ENCODE measurements at places on chromosomes 13 and 19.
A peak's percentile ranks its signal among the peaks of the same experiment; 100 is the strongest.

DNA sequence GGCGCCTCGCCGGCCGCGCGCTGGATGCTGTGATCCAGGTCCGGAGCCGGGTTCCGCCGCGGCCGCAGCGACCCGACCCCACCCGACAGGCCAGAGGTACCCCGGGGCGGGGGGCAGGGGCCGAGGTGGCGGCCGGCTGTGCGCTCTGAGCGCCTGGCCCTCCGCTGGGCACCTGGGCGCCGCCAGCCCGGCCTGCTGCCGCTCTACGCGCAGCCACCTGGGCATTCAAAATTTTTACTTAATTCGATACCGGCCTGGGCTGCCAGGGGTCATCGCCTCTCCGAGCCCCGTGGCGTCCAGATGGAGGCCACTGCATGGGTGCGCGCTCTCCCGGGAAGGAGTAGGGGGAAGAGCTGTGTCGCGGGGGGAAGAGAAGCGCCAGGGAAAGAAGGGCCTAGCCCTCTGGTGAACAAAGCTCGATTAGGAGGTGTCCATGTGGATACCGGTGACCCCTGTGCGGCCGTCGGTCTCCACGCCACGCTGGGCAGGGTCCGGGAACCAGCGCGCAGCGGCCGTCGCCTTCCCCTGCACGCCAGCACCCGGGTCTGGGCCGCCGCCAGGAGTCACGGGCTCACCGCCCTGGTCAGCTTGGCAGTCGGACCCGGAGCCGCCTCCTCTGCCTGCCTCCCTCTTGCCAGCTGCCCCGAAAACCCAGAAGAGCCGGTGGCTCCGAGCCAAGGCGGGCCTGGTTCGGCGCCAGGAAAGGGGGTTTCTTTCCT lies 666 bp downstream of the BIVM start:
- DNase-seq, result no peak

GRCh38 chr13:55007681-55008080 lies 1979.1 kb downstream of the OLFM4 start:
- DNase-seq, result no peak

GRCh38 chr19:33312065-33312464 lies 9.7 kb upstream of the CEBPA start:
- DNase-seq, result no peak

DNA sequence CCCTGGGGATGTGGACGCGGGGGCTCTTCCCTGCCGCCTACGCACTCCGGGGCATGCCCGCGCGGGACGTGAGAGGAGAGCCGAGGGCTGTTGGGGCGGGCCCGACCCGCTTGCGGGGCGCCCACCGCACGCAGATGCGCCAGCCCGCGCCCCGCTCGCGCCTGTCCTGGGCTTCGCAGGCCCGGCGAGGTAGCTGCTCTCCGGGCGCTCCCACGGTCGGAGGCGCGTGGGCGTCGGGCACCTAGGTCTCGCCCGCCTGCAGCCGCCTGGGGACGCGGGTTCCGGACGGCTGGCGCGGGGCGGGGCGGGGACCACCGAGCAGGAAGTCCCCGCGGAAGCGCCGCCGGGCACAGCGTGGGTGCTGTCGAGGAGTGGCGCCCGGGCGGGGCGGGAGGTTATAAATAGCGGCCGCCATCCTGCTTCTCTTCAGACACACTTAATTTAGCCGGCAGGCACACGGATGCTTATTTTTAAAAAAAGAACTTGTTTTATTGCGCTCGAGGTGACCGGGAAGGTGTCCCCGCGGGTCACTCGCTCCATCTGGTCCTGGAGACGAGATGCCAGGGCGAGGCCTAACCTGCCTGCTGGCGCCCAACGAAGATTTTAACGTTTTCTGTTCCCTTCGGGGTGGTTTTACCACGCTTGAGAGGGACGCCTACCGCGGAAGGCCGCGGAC lies 561 bp upstream of the GJA3 start:
- peak; percentile 61 for DNase-seq

DNA sequence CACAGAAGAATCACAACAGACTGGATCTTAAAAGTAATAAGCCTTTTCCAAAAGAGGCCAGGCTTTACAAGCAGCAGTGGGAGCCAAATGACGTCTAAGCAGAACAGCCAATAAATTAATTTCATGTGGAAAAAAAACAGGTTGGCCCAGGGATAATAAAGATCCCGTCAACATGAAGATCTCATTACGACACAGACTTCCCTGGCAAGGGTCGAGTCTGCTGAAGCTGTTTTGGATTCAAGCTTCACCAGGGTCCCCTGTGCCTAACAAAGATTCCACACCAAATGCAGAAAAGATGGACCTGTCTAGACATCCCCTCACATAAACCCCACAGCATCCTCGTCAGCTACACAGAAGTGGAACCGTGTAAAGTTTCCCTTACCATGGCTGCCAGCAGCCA lies 215.1 kb upstream of the ZNF507 start:
- no peak for DNase-seq

GRCh38 chr19:19900139-19900728 lies 512 bp upstream of the ZNF93 start:
- DNase-seq, result no peak

DNA sequence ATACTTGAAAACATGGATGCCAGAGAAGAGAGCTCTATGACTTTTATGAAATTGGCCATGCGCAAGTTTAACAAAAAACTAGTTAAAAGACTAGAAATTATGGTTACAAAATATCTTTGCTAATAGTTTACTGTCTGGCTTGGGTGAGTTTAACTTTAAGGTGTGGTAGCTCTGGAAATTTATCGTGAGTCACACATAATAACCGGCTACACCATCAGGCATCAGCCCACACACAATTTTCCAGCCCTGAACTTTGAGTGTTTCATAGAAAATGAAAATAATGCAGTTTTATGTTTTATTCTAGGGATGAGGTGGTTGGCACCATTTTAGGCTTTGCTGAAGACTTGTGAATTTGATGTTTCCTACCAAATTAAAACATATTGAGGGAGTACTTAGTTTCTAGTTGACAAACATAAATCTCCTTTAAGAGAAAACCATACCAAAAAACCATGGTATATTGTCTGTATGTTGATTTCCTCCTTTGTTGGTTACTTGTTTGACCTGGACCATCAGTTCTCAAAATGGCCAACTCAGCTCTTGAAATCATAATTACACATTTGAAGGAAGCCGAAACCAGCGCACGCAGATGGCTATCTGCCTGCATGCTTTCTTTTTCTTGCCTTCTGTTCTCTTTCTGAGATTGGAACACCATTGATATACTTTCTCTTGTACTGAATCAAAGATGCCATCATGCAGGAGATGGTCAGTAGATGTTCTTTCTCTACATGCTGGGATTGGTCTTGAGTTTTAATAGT lies 125.1 kb downstream of the AKAP11 start:
- peak; percentile 55 for DNase-seq

GRCh38 chr13:27617881-27618321 lies 2.4 kb downstream of the LNX2 start:
- DNase-seq, result no peak

- DNase-seq, result no peak
These were observed 382.3 kb downstream of the DLEU7 start for GRCh38 chr13:50461189-50461588.

GRCh38 chr13:111211789-111212516 lies 96.8 kb downstream of the ARHGEF7 start:
- no peak for DNase-seq

DNA sequence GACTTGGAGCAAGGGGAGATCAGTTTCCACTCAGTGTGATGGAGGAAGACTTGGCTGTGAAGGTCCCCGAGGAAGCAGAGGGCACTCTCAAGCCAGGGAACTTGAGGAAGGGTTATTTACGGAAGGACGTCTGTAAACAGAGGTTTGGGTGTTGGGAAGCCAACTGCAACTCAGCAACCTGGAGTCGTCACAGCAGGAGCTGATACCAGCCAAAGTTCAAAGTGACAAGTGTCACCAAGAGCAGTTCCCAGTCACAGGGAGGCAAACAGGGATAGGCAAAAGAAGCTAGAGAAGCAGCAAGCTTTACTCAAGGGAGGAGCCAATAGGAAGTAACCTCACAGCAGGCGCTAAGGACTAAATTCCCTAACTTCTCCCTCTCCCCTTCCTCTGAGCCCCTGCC lies 205.5 kb downstream of the EFNB2 start:
- DNase-seq, result no peak

GRCh38 chr19:40594657-40595091 lies 6.5 kb upstream of the LTBP4 start:
- DNase-seq, result no peak

DNA sequence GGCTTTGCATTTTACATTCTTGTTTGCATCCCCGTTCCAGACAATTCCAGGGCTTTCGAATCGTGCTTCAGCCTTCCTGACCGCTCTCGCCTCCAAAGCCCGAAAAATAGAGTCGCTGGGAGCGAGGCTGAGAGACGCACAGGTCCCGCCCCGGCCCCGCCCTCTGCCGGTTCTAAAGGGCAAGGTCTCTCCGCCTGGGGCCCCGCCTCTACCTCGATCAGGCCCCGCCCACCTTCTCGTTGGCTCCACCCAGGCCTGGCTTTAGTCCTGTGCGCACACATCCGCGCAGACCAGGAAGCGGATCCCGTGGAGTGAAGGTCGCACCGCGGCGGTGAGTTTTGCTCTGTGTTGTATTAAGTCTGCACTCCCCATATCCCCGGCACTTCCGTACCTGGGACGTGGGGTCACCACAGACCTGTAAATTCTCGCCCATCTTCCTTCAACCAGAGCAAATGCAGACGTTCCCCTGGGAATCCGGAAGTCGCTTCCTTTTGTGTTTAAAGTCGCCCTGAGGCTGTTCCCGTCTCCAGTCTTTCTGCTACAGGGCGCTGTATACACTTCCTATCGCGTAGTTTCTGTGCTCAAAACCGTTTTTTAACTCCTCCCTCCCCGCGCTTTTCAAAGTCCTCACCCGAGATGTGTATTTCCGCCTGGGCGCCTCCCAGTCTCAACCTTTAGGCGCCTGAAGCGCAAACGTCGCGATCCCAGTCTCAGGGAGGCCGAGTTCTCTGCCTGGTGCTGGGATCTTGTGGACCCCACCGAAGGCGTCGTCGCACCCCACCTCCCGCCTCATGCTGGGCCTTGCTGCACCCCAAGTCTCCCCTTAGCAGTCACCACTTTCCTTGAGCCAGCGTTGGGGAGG lies at the start of gene ZNF701:
Gene ZNF701, plus strand, starts transcription at position 288 of the 862 bp plus-strand sequence. CDS start 3,861 bp downstream, outside the sequence.
- DNase-seq, result peak; percentile 96

DNA sequence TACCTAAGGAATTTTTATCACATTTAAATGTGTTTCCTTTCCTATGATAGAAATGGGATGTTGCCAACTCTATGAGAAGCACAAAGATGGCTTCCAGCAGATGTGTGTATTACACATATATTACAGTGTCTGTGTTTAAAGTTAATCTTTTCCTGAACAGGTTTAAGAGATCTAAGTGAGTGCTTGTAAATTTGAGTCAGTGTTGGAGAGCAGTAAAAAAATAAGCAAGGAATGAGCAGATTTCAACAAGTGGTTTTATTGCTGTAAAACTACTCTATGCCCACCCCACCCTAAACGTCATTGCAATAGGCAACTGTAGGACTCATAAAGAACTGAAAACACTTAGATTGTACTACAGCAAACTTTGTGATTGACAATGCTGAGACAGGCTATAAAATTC lies 248.7 kb downstream of the KLF5 start:
- no peak for DNase-seq

- peak; percentile 76 for DNase-seq
These were observed 713 bp downstream of the KRI1 start for GRCh38 chr19:10565028-10565566.

GRCh38 chr19:7863157-7863970 lies 10.8 kb downstream of the PRR36 start:
- peak; percentile 26 for DNase-seq

DNA sequence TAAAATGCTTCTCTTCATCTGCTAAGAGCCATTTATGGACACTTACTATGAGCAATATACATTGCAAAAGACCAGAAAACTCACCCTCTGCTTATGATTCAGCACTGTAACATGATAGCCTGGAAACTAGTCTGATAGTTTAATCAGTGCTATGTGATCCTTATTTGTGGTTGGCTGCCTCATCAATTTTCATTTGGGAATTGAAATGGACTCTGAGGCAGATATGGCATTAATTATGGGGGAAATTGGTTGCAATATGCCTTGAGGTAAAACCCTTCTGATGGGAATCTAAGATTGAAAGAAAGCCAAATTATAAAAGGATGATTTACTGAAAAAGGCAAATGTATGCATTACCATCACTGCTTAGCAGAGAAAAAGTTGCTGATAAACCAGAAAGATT lies 33.5 kb downstream of the FAM216B start:
- DNase-seq, result no peak

DNA sequence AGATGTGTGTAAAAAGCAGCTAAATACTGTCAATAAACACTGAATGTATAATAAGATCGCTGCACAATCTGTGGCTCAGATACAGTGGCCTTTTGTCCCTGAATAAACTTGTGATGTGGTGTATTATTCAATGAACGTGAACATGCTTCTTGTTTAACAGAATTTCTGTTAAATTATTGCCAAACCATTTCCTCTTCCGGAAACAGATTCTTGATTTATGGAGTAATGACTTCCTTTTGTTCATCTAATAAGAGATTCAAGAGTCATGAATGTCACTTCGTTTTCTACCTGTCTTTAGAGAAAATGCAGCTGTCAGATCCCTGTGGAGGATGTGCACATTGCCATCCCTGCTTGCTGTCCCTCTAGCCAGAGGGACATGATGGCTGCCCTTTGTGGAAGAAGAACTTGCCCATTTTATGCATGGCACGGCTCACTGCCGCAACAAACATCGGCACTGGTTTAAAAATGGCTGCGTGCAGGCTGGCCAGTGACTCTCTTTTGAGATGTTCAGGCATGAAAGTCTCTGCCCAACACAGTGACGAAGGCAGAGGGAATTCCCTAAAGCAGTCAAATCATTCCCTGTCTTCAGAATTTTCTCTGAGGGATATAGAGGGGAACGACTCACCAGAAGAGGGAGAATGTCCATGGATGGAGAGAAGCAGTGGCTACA lies 3.1 kb upstream of the TNFSF13B start:
- no peak for DNase-seq

- DNase-seq, result peak; percentile 73
These were observed 40.2 kb downstream of the SMIM24 start for GRCh38 chr19:3440082-3440481.

GRCh38 chr19:33296488-33296971 lies 5.8 kb downstream of the CEBPA start:
- DNase-seq, result no peak

GRCh38 chr13:111491659-111492058 lies 171.2 kb downstream of the TEX29 start:
- DNase-seq, result no peak

- peak; percentile 98 for DNase-seq
These were observed 4.1 kb upstream of the KCNC3 start for GRCh38 chr19:50333235-50333736.

DNA sequence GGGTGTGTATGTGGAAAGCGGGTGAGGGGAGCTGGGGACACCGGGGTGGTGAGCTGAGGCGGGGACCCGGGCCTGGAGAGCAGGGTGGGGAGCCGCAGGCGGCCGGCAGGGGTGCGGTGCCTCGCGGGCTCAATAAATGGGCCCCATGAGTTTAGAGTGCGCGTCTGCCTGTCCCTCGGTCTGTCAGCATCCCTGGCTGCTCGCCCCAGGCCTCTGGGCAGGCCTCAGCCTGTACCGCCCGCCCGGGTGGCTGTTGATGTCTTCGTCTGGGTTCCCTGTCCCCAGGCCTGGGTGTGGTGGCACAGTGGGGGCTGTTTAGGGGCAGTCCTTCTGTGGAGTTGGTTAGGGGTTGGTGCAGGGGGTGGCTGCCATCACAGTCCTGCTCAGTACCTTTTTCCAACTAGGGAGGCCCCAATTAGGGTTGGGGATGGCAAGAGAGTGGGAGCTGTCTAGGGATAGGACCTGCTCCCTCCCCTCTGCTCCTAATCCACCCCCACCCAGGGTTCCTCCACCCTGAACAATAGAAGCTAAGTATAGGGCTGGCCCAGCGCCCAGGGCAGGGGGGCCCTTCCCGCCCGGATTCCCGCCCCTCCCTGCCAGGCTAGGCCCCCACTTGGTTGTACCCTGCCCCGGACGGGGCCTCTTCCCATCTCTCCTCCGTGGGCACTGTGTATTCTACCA lies 12.2 kb downstream of the CIC start:
- DNase-seq, result peak; percentile 46

Data from activated CD4-positive, alpha-beta T cell treated with anti-CD3 and anti-CD28 coated beads for 48 hours (primary cell).